ENCODE measurements at places on chromosomes 5 and 9.

- DNase-seq, result no peak
These were observed 186.3 kb downstream of the TLE4 start for GRCh38 chr9:79757881-79758669.

DNA sequence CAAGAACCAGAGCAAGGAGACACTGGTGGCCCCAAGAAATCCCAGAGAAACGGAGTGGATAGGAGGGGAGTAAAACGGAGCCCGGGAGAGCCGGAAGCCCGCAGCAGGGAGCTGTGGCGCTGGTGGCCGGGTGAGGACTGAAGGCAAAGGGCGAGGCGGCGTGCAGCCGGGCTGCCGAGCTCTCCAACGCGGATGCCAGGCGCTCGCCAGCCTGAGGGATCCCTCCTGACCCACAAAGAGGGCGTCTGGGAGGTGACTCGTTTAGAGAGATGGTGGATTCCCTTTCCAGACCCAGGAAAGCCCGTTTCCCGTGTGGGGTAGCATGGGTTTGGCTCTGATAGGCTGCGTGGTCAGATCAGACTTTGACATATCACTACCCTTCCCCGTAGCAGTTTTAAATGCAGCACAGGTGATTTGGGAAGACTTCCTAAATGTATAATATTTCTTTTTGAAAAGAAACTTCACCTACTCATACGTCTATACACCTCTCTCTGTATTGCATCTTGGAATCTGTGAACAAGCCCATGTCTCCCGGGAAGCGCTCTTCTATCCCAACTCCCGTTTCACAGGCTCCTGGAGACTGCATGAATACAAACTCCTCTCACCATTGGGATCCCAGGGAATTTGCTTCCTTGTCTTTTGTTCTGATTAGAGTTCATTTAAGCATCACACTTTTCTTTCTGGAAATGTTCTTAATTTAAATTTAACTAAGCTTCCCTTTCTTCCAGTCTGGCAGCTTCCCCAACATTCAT, 158.1 kb downstream of the C9orf152 start:
- no peak for DNase-seq

- DNase-seq, result peak; percentile 8
These were observed 536.8 kb downstream of the BNC2 start for GRCh38 chr9:16333691-16334090.

DNA sequence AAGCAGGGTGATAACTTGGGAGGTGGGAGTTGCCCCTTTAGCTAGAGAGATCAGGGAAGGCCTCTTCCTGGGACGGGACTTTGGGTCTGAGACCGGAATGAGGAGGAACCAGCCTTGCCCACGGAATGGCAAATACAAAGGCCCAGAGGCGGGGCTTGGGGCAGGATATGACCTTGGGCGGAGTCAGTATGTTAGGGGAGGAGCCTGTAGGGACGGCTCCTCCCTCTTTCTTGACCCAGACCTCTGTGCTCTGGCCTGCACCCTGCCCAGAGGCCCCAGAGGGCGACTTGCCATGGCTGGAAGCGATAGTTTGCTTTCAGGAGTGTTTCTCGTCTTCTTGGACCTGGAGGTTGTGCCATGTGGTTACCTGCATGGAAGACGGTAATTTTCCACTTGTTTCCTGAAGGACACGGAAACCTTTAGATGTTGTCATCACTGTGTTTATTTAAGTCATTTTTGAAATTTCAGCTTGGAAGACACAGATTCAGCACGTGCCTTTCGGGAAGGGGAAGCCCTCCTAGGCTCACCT, 85.6 kb downstream of the DAB2IP start:
- DNase-seq, result no peak

- no peak for DNase-seq
These were observed 59.1 kb upstream of the IER5L start for GRCh38 chr9:129237164-129237611.

GRCh38 chr5:153888781-153889180, 149.9 kb downstream of the FAM114A2 start:
- no peak for DNase-seq

DNA sequence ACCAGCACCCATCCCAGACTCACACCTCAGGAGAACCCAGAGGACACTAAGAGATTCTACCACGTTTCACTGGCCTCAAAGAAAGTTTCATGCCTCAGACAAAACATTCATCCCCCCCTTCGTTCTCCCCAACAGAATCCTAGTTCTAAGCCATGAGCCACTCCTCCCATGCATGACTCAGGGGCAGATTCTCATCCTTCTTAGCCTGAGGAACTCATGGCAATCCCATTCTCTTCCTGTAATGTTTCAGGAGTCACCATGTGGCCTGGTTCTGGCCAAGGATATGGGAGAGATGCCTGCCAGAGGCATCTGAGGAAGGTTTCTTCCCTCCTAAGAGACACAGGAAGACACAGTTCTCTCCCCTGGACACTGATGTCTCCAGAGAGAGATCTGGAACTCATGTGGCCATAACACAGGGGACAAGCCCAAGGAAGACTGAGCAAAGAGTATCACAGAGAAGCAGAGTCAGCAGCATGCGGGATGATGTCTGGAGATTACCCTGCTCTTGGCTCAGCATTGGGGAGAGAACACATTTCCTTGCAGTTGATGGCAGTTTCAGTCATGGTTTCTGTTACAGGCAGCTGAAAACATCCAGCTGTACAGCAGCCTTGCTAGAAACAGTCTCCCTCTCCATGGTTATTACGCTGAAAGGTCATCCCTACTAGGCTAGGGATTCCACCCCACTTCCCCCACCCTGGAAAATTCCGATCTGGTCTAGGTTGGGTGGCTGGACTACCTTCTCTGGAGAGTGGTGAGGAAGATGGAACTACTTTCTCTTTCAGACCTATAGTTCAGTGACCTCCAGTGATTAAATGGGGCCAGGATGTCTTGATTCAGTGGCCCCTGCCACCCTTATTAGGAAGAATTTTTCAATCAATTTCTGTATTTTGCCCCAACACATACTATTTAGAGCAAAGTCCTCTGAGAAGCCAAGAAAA, 115.4 kb downstream of the ZNF608 start:
- DNase-seq, result no peak

- DNase-seq, result no peak
These were observed 77.0 kb upstream of the SMARCA2 start for GRCh38 chr9:1938135-1938534.

- DNase-seq, result no peak
These were observed 107.5 kb downstream of the NREP start for GRCh38 chr5:111649516-111649915.

DNA sequence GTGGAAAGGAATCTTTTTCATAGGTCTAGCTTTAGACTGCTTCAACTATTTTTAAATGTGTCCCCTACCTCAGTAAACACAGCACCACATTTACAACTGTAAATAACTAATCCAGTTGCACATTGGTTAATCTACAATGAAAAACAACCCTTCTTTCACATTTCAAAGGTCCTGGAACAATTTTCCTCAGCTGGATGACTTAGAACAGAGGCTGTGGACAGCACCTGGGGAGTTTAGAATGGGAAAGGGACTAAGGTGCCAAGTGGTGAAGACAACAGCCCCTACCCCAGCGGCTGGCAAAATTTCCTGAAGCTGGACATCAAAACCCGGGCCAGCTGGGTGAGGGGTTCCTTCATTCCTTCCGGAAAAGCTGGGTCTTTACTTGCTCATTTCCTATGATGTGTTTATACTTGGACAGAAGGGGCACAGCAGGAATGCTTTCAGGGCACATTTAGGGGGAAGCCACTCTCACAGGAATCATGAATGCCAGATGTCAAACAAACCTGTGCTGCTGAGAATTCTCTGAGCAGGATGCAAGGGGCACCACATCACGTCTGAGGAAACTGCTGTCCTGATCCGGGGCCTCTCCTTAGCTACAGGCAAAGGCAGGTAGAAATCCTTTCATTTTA, 158.3 kb downstream of the NR2F1-AS1 start:
- no peak for DNase-seq

DNA sequence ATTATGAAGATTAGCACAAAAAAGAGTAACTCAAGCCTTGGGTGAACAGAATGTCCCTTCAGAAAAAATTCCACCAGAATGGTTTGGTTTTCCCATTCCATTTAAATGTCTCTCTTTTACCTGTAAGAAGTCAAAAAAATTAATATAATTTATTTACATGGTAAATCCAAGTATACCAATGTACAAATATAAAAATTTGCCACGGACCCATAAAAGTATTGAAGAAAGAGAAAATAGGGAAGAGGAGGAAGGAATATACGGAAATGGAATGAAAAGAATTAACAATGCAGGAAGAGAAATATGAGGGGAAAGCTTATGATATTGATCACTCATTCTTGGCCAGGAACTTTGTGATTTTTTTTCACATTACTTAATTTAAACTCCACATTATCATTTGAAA, at the start of gene OR13C9:
OR13C9 (minus strand) TSS at position 101 of the 400 bp plus-strand sequence; CDS start at position 101, 0 bp downstream.
- DNase-seq, result no peak

DNA sequence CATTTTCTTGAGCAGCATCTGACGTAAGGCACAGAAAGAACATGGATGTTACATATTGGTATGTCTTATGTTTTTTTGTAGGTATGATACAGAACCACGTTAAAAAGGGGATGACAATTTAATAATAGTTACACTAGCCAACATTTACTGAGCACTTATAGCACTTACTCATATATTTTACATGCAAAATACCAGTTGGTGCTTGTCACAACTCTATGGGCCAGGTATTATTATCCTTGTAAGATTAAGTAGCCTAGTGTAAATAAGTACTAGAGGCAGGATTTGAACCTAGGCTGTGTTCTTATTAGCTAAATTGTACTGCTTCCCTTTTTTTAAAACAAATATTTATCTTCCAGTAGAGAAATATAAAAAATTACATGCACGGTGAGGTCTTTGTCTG, 83.5 kb downstream of the RANBP17 start:
- no peak for DNase-seq

DNA sequence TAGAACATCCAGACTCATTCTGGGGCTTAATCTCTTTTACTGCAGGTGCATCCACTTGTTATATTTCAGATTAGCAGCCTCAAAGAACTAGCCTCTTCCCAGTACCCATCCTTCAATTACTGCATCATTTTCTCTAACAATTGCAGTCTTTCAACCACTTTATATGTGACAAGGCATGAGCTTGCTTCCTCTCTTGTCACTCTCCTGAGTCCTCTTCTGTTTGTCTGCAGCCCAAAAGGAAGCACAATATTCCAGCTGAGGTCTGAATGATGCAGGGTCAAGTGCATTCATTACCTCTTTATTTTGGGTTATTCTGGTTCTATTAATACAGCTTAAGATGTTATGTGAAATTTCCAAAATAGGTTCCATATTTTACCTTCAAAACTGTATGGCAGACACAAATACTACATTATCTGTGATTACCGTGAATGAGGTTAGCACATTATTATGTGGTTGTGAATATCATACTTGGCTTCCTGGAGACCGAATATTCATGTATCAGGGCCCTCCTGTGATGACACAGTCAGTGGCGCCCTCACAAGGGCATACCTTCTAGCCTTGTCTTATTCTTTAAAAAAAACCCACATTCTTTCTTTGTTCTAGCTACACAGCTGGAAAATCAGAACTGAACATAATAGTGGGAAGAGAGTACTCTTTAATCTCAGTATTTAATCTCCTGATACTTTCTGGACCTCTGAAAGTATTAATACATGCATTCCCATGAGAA, 323.8 kb downstream of the PDE4D start:
- peak; percentile 73 for DNase-seq

DNA sequence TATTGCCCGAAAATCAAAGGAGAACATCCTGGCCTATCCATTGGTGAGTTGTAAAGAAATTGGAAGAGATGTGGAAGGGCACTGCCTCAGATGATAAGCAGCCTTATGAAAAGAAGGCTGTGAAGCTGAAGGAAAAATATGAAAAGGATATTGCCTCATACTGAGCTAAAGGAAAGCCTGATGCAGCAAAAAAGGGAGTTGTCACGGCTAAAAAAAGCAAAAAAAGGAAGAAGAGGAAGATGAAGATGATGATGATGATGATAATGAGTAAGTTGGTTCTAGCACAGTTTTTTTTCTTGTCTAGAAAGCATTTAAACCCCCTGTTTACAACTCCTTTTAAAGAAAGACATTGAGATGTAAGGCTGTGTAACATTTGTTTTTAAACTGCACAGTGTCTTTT, 59.8 kb upstream of the ZBED3 start:
- DNase-seq, result no peak

- no peak for DNase-seq
These were observed 247.1 kb downstream of the PBX3 start for GRCh38 chr9:125994066-125994943.
